ELF-1 (cell line): ENCODE measurements at places on chromosomes 16 and 17.

DNA sequence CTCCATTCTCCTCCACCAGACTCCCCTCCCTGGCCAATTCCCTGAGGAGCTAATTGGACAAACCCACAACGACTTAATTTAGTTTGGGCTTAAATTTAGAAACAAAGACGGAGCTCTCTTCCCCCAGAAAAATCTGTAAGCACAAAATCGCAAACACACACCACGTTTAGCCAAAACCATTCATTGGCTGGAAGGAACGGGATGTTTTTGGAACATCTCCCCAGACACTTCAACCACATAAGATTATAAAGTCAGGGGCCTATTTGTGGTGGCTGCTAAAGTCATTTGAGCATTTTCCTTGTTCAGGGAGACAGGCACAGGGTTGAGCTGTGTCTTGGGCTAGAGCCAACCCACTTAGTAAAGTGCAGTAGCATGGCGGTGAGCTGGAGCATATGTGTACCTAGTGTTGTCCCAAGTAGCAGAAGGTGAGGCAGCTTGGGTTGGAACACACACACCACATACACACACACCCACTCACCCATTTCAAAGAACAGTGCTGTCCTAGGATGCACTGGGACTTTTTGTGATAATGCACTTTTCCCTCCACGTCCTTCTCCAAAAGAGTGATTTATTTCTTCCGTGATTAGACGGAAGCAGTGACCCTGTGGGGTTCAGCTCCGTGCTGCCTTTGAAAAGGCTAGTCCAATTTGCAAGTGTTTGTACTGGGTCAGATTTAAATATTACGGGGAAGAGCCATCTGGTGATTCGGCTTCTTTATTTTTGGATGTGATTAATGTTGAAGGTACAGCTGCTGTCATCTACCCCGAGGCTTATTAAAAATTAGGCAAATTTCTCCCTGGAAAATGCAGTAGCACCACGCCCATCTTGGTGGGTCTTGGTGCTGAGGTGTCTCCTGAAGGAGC is 32.2 kb downstream of the ELAC2 start:
- DNase-seq = no peak

DNA sequence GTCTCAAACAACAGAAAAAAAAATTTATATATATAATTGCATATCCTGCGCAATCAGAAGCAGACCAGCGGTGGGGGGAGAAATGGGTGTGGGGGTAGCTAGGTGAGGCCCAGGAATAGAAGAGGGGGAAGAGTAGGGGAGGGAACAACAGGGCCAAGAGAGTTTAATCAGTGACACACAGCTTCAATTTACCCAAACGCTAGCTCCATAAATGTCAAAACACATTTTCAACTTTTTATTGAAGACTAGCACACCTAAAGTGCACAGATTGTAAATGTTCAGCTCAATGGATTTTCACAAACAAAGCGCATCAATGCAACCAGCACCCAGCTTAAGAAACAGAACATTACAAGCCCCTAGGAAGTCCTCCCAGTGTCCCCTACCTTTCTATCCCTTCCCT is 24.8 kb upstream of the NAGS start:
- DNase-seq = no peak

- peak; percentile 60 for DNase-seq
These were observed 5.7 kb downstream of the TRIM47 start for GRCh38 chr17:75872434-75873351.

GRCh38 chr16:82530883-82531282 is 95.9 kb upstream of the CDH13 start:
- no peak for DNase-seq

- peak; percentile 76 for DNase-seq
These were observed 7.5 kb upstream of the ARMC5 start for GRCh38 chr16:31451681-31452351.

GRCh38 chr17:77318021-77318420 is 177.3 kb downstream of the SEC14L1 start:
- DNase-seq = no peak

DNA sequence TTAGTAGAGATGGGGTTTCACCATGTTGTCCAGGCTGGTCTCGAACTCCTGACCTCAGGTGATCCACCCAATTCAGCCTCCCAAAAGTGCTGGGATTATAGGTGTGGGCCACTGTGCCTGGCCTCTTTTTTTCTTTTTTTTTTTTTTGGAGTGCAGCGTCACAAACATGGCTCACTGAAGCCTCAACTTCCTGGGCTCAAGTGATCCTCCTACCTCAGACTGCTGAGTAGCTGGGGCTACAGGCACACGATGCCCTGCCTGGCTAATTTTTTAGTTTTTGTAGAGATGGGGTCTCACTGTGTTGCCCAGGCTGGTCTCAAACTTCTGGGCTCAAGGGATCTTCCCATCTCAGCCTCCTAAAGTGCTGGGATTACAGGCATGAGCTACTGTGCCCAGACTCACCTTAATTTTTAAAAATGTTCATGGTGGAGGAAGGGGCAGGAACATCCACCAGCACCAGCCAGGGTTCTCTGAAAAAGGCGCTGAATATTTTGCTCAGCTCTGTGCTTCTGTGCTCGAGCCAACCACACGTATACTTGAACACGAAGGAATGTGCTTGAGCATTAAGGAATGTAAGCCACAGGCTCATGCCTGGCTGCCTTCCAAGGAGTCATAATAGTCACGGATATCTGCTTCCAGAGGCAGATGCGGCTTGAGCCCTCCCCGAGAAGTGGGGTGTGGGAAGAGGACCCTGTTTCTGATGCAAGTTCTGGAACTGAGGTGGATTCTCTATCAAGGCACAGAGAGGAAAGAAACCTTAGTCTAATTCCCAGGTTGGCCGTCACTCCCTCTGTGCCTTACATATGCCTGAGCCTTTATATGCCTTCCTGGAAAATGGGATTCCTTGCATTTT is 65.5 kb upstream of the CREBBP start:
- DNase-seq = peak; percentile 35
